ENCODE measurements at places on chromosomes 13 and 19. TPM values are rescaled to one million over a fixed set of nuclear protein-coding genes. Genes with fewer than 3 reads are reported as not detected.

Gene PTH2
- not detected for total RNA-seq

Gene ADGRE3
- not detected for total RNA-seq

Gene CEACAM5
- total RNA-seq, result not detected

Gene MEIS3
- 0.46 TPM for total RNA-seq

Gene MAG
- total RNA-seq, result not detected

Gene ZNF541
- under 0.01 TPM for total RNA-seq

Gene FUZ
- total RNA-seq, result 23.7 TPM

Gene GJB2
- total RNA-seq, result not detected

Gene DACH1
- total RNA-seq, result 4.5 TPM

Gene LSR
- 0.32 TPM for total RNA-seq

Gene MPV17L2
- 9.4 TPM for total RNA-seq

Gene KLK10
- total RNA-seq, result not detected

Gene SMIM44
- total RNA-seq, result not detected

Gene DNAJB1
- 27.3 TPM for total RNA-seq

Gene LILRB2
- total RNA-seq, result not detected

Gene MIER2
- total RNA-seq, result 14.6 TPM

Gene IGLON5
- total RNA-seq, result not detected

Gene FBXO46
- total RNA-seq, result 5.5 TPM

Gene IGFL2
- total RNA-seq, result not detected

Gene LYPD5
- total RNA-seq, result 0.32 TPM

Gene DPRX
- total RNA-seq, result not detected

All from epithelial cell of umbilical artery (primary cell).